A549 treated with CpdA at 1 μM for 4 hours (cell line): ENCODE measurements at places on chromosomes 6 and 20. TPM values are rescaled to one million over a fixed set of nuclear protein-coding genes. Genes with fewer than 3 reads are reported as not detected.

BEND6 gene
- total RNA-seq, result 0.84 to 1.4 TPM (median 1.2 TPM) in 5 replicates

LINC00237 gene
- total RNA-seq, result not detected in 5 replicates

TMEM244 gene
- total RNA-seq, result not detected in 5 replicates

ATP6V1G2 gene
- 0.57 to 0.77 TPM (median 0.63 TPM) in 5 replicates for total RNA-seq

AGER gene
- total RNA-seq, result 1.2 to 2.3 TPM (median 1.7 TPM) in 5 replicates

FAM217A gene
- not detected in 5 replicates for total RNA-seq

FAM162B gene
- total RNA-seq, result not detected in 5 replicates

BMP2 gene
- 0.55 to 1.0 TPM (median 0.68 TPM) in 5 replicates for total RNA-seq

DDX43 gene
- total RNA-seq, result not detected in 5 replicates
